Small intestine (tissue), 16 donors: ENCODE measurements at places on chromosomes 1 and 21.

DNA sequence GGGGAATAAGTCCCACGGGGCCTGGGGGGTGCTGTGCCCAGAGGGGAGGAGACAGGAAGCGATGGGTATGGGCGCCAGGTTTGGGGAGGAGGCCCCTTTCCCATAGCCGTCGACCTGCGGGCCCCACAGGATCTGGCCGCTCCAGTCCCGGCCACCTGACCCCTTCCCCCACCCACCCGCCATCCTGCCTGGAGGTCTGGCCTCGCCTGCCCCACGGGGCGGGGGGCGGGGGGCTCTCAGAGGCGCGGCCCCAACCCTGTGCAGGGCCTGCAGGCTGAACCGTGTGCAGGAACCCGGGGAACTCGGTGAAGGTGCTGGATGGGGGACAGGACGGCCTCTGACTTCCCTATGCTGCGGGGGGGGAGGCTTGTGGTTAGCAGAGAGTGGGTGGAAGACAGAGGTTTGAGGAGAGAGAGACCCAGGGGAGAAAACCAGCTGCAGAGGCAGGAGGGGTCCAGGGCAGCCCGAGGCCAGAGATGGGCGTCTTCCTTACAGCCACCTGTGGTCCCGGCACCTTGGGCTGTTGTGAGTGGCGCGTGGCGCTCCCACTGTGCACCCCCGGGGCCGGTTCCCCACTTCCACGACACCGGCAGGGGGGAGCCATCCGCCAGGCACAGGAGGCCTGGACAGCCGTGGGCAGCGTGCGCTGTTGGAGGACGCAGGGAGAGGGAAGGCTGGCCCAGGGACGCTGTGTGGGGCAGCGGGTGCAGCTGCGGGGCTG, 2.5 kb upstream of the TNFRSF18 start:
- DNase-seq = no peak

GRCh38 chr1:34108269-34108668, 56.8 kb downstream of the CSMD2 start:
- DNase-seq = no peak

- no peak for DNase-seq
These were observed 2.8 kb upstream of the ZNF678 start for GRCh38 chr1:227560393-227561173.

DNA sequence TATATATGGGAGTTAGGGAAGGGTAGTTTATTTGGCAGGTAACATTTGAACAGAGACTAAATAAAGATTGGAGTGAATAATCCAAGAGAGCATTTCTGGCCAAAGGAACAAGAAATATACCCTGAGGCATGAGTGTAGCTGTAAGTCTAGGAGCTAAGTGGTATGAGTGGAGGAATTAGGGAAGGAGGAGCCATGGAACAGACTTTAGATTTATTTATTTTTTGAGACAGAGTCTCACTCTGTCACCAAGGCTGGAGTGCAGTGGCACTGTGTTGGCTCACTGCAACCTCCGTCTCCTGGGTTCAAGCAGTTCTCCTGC, 18.4 kb downstream of the CAPZA1 start:
- DNase-seq = no peak

- DNase-seq = no peak
These were observed 51.0 kb upstream of the F3 start for GRCh38 chr1:94592571-94592920.

GRCh38 chr1:180092931-180093650, 61.6 kb upstream of the QSOX1 start:
- DNase-seq = no peak

- no peak for DNase-seq
These were observed 89.6 kb upstream of the GPR88 start for GRCh38 chr1:100448366-100448765.

GRCh38 chr1:46996659-46997281, 26.7 kb upstream of the CYP4X1 start:
- DNase-seq = no peak
